Stimulated activated CD4-positive, alpha-beta T cell treated with anti-CD3 and anti-CD28 coated beads, Interleukin-1b, Interleukin-23, amount 100 ng/mL, for 48 hours (primary cell): ENCODE measurements at places on chromosomes 7 and 10.
A peak's percentile ranks its signal among the peaks of the same experiment; 100 is the strongest.

DNA sequence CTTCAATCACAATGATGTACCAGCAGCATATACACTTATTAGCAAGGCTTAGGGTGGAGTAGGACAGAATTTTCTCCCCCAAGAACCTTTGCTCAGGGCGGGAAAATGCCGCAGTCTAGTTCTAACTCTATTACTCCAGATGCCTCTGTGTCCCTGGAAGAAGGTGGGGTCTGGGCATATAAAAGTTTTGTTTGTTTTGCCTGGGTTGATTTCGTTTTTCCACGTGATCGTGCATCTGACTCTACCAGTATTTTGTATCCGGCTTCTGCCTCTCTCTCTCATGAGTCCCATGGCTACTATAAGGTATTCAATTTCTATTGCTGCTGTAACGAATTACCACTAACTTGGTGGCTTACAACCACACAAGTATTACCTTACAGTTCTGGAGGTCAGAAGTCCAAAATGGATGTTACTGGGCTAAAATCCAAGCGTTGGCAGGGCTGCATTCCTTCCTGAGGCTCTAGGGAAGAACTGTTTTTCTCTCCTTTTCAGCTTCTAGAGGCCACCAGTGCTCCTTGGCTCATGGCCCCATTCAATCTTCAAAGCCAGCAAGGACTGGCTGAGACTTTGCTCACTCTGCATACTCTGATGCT, 181.2 kb upstream of the PRSS58 start:
- DNase-seq, result no peak

DNA sequence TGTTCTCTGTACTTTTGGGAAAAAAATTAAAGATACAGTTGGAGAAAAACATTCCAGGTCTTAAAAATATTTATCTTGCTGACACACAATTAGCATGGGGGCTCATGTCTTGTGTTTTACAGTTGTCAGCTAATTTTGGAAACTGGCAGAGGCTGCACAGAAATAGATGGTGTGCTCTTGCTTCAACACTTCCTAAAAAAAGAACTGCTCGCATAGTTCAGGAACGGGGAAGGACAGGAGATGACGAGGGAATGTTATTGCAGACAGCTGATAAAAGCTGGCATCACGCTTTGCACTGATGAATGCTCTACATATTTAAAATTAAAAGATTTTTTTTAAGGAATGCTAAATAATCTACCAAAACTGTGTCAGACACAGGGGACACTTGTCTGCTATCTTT, 103.5 kb upstream of the CELF2 start:
- DNase-seq, result no peak

DNA sequence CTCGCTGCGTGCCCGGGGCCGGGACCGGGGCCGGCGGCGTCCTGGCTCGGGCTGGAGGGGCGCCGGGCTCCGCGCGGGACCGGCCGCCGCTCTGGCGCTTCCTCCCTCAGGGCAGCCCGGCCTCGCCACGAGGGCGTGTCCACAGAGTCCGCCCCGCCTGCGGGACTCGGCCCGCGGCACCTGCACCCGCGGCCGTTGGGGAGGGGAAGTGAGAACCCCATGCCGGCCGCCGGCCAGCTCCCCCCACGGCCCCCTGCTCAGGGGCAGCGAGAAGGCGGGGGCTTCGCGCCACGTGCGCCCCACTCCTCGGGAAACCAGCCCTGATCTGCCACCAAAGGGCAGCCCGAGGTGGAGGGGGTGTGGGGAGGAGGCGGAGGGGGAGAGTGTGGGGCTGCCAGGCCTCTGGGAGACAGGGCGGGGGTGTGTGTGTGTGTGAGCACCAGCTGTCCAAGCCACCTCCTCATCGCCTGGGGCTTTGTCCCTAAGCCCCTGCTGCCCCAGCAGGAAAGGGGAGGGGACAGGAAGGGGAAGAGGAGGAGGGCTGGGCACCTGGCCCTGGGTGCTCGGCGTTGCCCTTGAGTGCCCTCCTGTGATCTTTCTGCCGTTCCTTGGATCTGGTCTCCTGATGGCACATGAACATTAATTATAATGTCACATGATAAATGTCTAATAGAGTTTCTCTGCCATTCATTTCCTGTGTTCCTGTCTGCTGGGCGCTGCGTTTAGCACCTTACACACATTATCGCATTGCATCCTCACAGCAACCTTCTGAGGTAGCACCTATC, at the start of gene PIK3AP1:
TSS of gene PIK3AP1 (minus strand) at position 93 of the 785 bp plus-strand sequence. CDS start 120 bp downstream, outside the sequence.
- peak; percentile 23 for DNase-seq

DNA sequence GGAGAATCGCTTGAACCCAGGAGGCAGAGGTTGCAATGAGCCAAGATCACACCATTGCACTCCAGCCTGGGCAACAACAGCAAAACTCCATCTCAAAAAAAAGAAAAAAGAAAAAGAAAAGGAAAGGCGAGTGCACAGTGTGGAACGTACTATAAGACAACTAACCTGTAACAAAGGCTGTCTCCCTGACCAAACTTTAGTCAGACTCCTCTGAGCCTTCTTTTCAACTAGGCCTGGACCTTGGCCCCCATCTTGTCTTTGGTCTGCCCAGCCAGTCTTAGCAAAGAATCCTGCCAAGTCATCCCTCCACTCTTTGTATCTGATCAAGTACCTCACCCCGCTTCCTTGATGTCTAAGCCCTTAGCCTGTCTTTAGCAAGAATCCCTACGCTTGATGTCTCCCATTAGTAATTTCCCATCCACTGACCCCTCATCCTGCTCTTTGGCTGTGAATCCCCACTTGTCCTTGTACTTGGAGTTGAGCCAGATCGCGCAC, 68.9 kb upstream of the KDM7A start:
- no peak for DNase-seq

DNA sequence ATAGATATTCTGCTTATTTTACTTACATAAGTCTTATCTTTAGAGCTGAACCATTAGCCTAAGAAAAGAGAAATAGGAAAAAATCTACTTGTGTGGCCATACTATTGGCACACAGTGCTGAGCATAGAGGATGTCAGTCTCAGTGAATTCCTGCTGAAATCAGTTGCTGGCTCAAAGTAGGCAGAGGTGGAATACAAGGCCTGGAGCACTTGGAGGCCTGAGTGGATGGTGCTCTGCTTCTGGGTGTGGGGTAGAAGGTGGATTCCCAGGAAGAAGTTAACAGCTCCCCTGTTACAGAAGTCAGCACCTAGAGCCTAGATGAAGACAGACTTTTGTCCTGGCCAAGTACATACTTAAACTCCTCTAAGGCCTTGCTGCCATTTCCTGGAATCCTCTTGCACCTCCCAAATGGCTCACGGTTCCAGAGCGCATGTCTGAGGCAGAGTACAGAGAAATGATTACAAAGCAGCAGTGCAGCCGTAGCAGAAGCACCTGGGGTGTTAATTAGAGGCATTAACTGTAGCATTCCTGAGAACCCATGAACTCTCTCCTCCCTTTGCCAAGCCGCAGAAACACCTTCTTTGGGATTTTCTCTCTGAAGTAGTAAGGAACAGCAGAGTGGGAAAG, 18.0 kb upstream of the XPNPEP1 start:
- no peak for DNase-seq

GRCh38 chr10:57992321-57993077, 275.2 kb downstream of the IPMK start:
- no peak for DNase-seq

GRCh38 chr7:70591643-70592042, 540.3 kb upstream of the GALNT17 start:
- no peak for DNase-seq

DNA sequence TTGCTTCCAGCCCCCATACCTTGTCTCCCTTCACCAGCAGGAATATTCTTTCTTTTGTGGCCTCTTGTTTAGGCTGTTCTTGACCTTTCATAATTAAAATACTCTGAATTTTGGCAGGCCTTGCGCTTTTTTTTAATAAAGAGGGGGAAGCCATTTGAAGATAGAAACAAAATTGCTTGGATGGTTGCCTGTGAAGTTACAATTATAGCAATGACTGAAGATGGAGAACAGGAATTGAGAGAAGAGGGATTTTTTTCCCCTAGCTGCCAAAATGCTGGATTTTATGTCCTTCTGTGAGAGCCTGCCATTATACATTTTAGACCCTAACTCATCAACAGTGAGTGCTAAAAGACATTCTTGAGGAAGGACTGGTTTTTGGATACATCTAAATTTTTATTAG, 24.8 kb downstream of the FGFBP3 start:
- DNase-seq, result no peak

- DNase-seq, result no peak
Measured at GRCh38 chr7:1727812-1728570, 57.9 kb downstream of the ELFN1 start.

GRCh38 chr7:42095791-42096190, 141.2 kb downstream of the GLI3 start:
- no peak for DNase-seq

GRCh38 chr7:128796327-128796726, 4.6 kb downstream of the CCDC136 start:
- no peak for DNase-seq

- DNase-seq, result no peak
Measured at GRCh38 chr7:101624246-101625001, 4.7 kb downstream of the MYL10 start.

DNA sequence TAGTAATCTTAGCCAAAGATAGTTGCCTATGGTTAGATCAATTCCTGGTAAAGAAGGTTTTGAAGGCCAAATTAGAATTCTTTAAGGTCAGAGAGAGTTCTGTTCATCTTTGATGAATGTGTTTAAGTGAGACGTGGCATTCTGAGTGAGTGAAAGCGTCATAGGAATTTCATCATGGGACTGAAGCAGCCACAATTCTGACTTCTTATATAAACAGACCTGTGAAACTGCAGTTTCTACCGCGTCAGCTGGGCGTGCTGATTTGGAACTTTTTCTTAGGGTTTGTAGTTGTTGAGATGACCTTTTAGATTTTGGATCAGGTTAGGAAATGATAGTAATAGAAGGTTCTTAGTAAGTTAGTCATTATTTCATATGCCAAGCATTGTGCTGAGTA, 103.8 kb downstream of the CNNM2 start:
- no peak for DNase-seq

DNA sequence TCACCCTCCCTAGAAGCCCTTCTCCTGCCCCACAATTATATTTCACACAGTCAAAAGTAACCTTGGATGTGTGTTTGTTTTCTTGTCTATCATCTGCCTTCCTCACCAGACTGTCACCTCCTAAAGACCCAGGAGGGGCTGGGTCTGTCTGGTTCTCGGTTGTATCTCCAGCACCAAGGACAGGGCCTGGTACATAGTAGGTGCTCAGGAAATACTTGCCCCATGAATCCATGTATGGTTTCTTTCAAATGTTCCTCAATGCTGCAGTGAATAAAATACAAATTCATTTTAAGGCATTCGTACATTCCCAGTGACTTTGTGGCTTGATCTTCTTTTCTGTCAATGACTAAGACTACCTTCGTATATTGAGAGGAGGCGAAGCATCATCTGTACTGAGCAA, 122.9 kb upstream of the ZNF716 start:
- no peak for DNase-seq

DNA sequence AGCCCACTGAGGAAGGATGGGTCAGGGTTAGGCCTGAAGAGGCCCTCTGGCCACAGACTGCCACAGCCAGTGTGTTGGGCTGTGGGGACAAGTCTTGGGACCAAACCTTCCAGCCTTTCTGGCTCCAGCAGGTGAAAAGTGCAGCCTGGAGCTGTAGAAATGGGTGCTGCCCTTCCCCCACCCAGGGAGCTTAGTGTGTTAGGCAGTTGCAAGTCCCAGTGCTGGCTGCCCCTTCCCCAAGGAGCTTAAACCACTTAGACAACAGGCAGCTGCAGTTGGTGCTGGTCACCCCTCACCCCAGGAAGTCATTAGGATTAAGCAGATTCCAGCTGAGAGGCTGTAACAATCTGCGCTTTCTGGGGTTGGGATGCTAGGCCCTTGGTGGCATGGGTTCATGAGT, 563.3 kb downstream of the NRG3 start:
- DNase-seq, result no peak

- no peak for DNase-seq
Measured at GRCh38 chr7:102322202-102322715, 34.0 kb downstream of the SPDYE6 start.

DNA sequence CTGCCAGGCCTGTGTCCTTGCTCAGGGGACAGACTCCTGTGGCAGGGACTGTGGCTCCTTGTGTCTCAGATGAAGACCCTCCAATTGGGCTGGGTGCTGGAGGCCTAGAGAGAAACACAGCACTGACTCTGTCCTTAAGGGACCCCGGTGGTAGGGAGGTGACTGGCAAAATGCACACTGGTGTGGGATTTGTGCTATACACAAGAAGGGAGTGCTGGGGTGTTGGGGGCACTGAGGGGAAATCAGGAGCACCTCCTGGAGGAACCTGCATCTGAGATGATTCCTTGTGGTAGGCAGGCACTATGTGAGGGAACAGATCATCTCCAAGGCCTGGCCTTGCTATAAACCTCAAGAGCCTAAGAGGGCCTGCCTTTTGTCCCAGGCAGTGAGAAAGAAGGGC, 149.2 kb downstream of the RPS24 start:
- no peak for DNase-seq

GRCh38 chr10:7157091-7157490, 253.7 kb downstream of the SFMBT2 start:
- DNase-seq, result no peak

GRCh38 chr10:58859526-58859925, 316.9 kb upstream of the PHYHIPL start:
- DNase-seq, result no peak

- DNase-seq, result no peak
Measured at GRCh38 chr10:31940839-31941653, 12.4 kb upstream of the ARHGAP12 start.

DNA sequence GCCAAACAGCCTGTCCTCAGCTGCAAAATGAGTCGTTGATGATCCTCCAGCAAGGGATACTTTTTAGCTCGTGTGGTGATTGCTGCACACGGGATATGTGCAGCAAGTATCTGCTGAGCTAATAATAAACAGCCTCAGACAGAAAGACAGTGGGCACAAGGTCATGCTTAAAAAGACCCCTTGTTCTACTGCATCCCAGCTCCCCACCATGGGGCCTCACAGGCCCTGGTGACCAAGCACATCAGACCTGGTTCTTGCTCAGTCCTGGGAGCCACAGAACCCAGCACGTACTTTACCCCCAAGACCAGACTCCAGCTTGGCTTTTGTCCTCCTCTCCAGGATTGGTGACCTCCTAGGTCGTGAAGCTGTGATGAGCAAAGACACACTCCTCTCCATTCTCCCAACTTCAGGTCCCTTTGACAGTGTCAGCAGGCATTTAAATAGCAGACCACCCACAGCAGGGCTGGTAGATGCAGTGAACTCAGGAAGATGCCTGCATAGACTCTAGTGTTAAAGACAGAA, 50.5 kb downstream of the EGFR start:
- DNase-seq, result no peak

GRCh38 chr7:125814100-125814499, 884.5 kb upstream of the POT1 start:
- DNase-seq, result no peak

GRCh38 chr7:153588586-153588985, 463.6 kb upstream of the DPP6 start:
- no peak for DNase-seq

GRCh38 chr10:70850097-70850496, 34.3 kb downstream of the SGPL1 start:
- no peak for DNase-seq

- DNase-seq, result no peak
Measured at GRCh38 chr7:16528520-16528919, 1.9 kb downstream of the LRRC72 start.
